ENCODE measurements at places on chromosomes 16 and 17.

- DNase-seq, result peak; percentile 78
These were observed 9.2 kb downstream of the SP2 start for GRCh38 chr17:47905221-47905733.

GRCh38 chr16:88351491-88352101 lies 31.2 kb upstream of the ZNF469 start:
- DNase-seq, result no peak

DNA sequence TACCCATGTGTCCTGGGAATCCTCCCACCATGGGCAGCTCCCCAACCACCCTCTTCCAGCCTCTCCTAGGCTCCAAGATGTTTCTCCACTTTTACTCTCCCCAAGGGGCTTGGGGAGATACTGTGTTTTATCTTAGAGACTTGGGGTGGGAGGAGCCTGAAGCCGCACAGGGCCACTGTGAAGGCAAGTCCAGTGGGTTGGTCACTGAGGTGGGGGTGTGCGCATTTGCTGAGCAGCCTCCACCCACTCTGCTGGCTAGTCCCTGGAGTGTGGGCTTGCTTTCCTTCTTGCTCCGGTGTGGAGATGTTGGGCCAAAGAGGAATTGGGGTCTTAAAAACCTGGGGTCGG lies 4.1 kb upstream of the CLDN9 start:
- DNase-seq, result no peak

- DNase-seq, result no peak
These were observed 549.0 kb downstream of the HS3ST4 start for GRCh38 chr16:26240807-26241206.

- no peak for DNase-seq
These were observed 47.7 kb downstream of the CFDP1 start for GRCh38 chr16:75385507-75386152.

- no peak for DNase-seq
These were observed 180.5 kb upstream of the ZNF469 start for GRCh38 chr16:88202207-88202745.

DNA sequence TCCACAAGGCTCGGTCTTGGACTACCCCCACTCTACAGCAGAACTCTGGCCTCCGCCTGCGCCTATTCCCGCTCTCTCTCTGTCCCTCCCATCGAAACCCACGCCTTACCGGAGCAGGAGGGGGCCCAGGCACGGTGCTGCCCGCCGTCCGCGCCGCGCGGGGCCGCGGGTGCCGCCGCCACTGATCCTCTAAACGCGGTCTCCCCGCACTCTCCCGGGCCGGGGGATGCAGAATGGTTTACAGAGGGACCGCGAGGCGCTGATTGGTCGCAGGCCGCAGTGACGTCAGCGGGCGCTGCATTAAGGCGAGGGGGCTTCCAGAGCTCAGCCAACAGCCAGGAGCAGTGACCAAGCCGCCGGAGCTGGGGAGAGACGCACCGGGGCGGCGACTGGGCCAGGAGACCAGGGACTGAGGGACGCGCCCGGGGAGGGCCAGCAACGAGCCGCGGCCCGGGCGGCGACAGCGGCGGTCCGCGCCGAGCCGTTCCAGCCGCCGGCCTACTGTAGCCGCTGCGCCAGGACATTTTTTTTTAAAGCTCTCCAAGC lies 747 bp upstream of the LHX1 start:
- no peak for DNase-seq

DNA sequence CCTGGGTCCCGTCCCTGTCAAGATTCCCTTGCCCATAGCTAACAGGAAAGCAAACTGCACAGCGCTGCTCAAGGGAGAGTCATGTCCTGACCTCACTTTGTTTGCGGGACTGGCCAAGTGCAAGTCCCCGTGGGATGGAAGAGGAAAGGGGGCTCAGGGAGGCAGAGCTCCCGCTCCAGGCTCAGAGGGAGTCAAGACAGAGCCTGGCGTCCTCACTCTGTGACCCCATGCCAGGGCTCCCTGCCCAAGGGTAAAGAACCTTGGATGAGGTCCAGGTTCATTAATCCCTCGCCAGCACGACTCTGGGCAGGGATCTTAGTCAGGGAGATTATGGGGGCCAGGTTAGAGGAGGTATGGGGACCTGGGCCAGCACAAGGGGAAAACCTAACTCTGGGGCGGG lies 51.5 kb upstream of the CBX4 start:
- DNase-seq, result no peak

DNA sequence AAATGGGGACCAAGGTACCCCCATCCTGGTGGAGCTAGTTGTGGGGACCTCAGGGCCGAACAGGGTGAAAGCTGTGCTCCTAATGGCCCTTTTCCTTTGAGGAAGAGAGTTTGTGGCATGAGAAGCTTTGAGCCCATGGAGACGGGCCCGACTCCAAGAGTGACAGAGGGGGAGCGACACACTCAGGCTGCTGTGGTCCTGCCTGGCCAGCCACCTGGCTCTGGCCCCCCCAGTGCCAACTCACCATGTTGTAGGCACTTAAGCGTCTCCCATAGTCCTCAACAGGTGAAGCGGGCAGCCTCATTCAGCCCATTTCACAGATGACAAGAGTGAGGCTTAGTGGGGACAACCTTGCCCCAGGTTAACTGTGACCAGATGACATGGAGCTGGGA lies 1.6 kb downstream of the IL21R start:
- peak; percentile 41 for DNase-seq

DNA sequence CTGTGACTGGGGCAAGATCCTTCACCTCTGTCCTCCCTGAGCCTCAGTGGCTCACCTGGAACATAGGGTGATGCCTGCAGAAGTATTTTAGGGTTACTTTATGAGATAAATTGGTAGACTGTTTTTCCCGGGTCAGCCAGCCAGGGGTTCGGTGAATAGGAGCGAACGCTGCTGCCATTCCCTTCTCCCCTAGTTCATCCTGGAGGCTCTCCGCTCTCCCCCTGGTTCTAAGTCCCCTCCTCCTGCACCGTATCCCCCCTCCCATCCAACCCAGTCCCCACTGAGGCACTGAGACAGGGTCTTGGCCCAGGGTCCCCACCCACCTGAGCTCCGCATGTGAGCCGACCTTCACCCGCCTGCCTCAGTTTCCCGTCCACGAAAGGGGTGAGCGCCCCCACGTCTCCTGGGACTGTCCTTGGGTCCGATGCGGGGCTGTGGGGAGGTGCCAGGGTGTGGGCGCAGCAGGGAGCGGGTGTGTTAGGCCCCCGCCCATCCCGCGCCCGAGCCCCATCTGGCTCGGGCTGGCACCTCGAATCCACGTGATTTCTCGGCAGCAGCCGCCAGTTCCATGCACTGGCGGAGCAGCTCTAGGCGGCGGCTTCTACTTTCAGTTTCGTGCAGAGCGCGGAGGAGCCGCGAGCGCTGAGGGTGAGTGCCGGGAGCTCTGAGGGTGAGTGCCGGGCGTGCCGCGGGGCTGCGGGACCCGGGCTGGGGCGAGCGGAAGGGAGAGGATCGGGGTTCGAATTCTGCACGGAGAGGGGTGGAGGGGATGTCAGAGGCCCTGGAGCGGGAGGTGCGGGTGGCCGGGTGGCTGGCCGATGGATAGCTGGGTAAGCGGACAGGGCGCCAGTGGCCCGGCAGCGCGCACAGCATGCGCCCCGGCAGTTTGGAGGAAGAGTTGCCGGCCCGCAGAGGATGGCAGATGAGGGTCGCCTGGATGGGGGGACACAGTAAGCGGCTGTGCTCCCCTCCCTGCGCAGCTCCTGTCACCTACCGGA lies at the start of gene NLRC5:
TSS of gene NLRC5 (plus strand) at position 610 of the 998 bp plus-strand sequence. CDS start 31,156 bp downstream, outside the sequence.
- DNase-seq, result peak; percentile 88

- no peak for DNase-seq
These were observed 42.5 kb downstream of the TMEM11 start for GRCh38 chr17:21171309-21171922.

GRCh38 chr17:81371910-81372760 lies 23.1 kb upstream of the BAHCC1 start:
- DNase-seq, result no peak

DNA sequence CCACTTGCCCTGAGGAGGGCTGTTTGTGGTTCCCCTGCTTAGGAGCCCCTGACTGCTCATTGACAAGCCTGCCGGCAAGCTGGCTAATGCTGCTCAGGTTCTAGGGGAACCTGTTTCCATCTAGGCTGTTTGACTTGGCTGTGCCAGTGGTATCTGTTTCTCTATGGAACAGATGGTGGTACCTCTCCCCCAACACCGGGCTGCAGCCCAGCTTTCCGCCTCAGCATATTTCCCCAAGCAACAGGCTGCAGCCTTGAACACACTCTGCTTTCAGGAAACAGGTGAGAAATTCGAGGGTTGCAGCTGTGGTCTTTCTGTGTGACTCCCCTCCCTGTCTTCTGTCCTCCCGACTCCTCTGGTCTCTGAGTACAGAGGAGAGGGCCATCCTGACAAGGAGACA lies 132.3 kb downstream of the TMEM132E start:
- DNase-seq, result no peak

DNA sequence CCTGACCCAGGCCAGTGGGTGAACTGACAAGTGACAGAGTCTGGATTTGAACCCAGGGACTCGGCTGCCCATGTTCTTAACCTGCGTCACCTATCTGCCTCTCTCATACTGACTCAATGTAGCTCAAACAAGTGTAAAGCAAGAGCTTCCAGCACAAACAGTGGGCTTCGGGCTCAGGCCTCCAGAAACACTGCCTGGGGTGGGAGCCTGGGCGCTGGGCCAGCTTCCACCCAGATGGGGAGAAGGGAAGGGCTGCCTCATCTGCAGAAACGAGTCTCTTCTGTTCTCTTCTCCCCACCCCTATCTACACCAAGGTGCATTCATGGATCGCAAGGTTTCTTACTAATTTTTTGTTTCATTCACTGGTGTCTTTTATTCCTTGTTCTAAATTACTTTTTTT lies 1.3 kb downstream of the CDRT4 start:
- DNase-seq, result no peak

- no peak for DNase-seq
These were observed 2.3 kb upstream of the PAQR4 start for GRCh38 chr16:2966808-2967191.

GRCh38 chr17:74205274-74205673 lies 1.8 kb downstream of the RPL38 start:
- DNase-seq, result no peak

DNA sequence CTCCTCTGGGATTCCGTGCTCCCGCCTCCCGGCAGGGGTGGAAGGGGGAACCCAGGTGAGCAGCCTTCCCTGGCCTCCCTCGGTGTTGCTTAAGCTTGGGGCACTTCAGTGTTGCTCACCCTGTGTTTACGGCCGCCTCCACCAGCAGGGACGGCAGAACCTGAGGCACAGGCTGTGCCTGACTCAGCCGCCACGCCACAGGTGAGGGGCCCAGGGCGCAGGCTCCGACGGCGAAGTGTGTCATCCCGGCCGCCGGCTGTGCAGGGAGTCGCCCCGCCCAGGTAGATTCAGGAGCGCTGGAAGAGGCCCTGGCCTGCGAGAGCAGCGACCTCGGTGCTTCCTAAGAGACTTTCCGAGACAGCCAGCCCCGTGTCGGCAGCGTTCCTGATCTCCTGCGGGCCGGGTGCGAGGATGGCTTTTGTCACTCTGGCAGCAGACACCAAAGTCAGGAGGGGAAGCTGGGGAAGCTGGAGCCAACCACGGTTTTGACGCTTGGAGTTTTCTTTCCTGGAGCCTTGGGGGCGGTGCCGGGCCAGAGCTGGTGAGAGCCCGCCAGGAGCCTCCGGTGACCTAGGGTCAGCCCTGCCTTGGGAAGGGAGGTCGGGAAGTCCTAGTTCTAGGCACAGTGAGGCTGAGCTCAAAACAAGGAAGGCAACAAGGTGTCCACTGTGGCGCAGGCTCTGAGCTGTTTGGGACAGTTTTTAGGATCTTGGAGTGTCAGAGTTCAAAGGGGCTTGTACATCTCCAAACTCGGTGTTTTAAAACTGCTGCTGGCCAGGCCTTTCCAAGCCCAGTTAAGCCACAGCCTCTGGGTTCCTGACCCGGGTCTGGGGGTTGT lies 2.1 kb downstream of the GSE1 start:
- no peak for DNase-seq

DNA sequence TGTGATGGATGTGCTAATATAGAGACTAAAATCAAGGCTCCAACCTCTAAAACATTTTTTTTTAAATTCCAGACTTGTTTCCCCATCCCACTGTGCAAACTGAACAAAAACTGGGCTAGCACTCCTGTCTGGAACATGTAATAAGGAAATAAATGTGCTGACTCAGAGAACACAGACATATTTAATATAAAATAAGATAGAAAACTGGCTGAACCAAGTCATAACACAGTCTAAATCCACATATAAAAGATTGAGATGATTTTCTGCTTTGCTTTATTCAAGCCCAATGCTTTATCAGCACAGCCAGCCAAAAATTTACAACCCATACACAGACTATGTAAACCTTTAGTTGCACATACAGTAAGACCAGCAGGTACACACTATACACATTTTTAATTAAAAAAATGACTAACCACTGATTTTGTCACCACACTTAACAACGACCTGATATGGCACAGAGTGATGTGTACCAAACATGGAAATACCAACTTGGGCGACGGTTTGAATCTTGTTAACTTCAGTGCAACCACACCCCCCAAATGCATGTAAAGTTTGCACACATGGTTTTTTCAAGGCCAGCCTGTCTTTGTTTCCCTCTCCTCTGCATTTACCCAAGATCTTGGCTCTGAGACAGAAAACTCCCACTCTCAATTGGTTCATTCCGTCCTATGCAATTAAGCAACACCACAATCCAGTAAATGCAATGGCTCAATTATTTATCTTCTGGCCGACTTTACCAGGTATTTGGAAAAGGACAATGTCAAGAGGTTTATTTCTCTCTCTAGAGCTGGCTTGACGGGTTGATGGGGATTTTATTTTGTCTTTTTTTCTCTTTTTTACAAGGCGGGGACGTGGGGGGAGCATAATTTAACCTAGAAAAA lies 1.2 kb downstream of the STAT3 start:
- DNase-seq, result no peak

DNA sequence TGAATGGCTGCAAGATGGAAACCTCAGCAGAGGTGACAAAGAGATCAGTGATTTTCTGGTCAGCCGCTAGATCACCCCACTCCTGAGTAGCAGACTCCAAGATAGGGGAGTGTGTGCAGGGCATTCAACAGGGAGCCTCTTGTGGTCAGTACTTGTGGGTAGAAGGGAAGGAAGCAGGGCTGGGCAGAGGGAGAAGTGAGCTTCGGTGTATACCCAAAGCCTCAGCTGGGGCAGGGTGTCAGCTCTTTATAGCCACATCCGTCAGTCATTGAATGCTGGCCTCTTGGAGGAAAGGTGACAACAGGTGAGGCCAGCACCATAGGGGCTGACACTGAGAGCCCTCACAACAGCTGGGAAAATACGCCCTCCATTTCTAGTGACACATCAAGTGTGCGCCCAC lies 2.2 kb upstream of the SLC12A3 start:
- DNase-seq, result no peak

DNA sequence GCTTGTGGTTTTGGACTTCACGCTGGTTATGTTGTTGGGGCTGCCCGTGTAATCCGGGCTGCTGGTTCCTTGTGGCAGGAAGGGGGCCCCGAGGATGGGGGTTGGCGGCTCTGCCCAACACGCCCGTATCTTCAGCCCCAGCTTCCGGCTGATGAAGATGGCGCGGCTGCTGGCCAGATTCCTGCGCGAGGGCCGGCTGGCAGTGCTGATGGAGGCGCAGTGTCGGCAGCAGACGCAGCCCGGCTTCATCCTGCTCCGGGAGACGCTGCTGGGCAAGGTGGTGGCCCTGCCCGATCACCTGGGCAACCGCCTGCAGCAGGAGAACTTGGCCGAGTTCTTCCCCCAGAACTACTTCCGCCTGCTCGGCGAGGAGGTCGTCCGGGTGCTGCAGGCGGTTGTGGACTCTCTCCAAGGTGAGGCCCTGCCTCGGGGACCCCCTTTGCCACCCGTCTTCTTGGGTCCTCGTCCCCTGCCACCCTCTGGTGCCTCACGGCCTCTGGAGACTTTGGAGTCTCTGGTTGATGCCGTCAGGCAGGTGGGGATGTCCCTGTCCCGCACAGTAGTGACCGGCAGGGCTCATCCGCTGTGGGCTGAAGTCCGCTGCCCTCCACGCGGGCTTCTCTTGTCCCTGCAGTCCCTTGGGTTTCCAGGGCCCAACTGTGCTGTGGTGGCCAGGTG lies 2.2 kb downstream of the TELO2 start:
- DNase-seq, result no peak
